ENCODE measurements at places on chromosomes 3 and 15.

- DNase-seq: no peak
Measured at GRCh38 chr3:49706456-49707112, 12.9 kb downstream of the AMIGO3 start.

DNA sequence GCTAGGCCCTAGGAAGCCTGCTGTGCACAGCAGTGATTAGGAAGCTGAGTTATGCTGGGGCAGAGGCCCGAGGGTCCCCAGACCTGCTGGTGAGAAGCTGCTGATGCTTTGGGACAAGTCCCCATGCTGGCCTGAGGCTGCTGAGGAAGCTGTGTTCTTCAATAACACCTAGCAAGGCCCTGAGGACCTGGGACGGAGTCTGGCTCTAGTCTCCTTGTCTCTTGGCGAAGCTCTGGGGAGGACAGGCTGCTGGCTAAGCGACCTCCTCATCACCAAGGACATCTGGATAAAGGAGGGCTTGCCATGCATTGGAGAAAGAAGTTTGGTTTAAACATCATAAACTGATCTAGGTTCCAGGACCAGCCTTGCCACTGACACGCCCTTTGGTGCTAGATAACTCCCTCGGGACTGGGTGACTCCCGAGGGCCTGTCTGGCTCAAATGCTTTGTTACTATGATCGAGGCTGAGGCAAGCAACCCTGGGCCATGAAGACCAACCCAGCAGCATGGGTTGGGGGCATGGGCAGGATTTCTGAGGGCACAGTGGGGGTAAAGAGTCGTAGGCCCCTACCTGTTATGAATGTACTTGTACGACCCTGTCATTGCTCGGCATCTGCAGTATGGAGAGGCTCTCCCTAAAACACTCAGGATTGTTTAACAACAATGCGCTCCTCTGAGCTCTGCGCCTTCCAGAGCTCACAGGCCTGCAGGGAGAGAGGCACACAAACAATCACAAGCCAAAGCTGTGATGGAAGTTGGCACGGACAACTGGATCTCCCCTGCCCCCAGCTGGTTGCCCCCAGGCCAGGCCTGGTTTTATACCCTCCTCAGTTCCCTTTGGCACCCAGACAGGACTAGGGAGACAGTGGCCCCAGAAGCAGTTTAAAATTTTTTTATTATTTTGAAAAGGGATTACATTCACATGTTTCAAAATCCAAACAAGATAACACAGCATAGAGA is 64.4 kb downstream of the LINGO1 start:
- DNase-seq: no peak

DNA sequence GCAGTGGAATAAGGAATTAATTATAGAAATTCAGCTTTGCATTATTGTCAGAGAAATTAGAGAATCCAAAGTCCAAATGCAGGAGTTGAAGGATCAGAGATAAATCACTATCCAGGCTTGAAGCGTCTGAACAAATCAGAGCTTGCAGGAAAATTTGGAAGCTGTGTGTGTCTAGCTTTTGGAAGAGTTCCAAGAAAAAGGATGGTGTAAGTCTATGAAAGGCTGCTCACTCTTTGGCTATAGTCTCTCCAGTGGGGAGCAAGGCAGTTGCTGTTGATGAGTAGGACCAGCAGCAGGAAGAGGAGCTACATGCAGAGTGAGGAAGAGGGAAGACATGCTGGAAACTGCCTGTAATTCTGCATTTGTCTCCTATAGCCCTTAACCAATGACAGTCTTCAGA is 464.3 kb upstream of the GRM7 start:
- DNase-seq: no peak

DNA sequence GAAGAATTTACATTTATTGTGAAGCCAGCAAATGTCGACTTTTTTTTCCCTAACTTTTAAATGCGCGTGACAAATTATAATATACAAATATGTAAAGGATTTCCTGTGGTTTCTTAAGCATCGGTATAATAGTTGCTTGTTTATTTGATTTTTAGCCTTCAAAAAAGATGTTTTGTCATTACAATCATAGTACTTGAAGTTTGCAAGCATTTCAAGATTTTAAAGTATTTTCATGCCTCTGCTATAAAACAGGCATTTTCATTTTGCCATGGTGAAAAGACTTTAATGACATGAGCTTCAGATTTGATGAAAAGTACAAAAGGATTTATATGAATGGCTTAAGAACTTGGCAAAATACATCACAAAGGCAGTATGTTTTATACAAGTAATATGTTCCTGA is 9.4 kb upstream of the P2RY12 start:
- DNase-seq: no peak

DNA sequence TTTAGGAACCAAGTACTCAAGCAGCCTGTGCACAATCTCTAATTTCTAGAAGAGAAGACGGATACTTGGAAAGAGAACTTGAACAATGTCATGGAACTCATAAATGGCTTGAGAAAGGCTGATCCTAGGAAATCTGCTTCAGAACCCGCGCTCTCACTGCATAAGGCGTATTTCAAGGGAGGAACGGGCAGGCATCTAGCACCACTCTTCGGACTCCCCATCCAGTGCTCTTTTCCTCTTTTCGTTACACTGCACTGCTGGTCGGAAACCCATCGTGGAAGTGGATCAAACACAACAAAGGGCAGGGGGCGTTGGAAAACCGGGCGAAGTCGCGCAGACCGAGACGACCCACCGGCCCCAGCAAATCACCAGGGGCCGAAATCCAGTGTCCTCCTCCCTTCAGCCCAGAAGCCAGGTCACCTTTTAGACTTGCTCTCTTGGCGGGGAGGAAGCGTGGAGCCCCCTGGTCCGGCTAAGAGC is 539 bp upstream of the TLNRD1 start:
- DNase-seq: peak; percentile 27

GRCh38 chr3:123634149-123635051 is 49.5 kb upstream of the HACD2 start:
- no peak for DNase-seq

GRCh38 chr3:194283221-194284006 is 67.7 kb downstream of the CPN2 start:
- no peak for DNase-seq

DNA sequence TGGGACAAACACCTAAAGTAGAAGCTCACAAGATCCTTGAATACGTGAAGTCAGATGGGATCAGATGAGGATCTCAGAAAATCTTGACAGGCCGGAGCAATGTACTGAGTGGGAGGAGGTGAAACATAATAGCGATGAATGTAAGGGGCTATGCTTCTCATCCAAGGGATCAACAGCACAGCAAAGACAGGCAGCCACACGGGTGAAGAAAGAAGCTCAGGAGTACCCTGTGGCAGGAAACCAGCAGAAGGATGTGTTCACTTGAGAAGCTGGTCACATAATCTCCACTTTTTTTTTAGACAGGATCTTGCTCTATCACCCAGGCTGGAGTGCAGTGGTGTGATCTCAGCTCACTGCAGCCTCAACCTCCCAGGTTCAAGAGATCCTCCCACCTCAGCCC is 92.4 kb downstream of the MEGF11 start:
- DNase-seq: peak; percentile 52

- DNase-seq: no peak
Measured at GRCh38 chr15:99454941-99455788, 110.6 kb upstream of the MEF2A start.

GRCh38 chr15:40844696-40845030 is 815 bp downstream of the SPINT1 start:
- peak; percentile 32 for DNase-seq

- DNase-seq: no peak
Measured at GRCh38 chr3:194399874-194400411, 877 bp upstream of the GP5 start.

GRCh38 chr3:117137065-117137464 is 427.5 kb downstream of the TUSC7 start:
- no peak for DNase-seq

DNA sequence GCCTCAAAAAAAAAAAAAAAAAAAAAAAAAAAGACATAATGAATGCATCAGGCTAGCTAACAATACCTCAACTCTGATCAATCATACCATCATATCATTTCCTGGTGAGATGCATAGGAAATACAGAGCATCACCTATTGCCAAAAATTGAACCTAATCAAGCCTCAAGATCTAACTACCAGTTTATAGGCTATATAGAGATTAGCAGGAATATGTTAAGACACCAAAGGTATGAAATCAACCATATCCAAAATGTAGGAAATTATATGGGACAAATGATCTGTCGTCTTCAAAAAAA is 387 bp upstream of the VPS33B start:
- DNase-seq: no peak

DNA sequence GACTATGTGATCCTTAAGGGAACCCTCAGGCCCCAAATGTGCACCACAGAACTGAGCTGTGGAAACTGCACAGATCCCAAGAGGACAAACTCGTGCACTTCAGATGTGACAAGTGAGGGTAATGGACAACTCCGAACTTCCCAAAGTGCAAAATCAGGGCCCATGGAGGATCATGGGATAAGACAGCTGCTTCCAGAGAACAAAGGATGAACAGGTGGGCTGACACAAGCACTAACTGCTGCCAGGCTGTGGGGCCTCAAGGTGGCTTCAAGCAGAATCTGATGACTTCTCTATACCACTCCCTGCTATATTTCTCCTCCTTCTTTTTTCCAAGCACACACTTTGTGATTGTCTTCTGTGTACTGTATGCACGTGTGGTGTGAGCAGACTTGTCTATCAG is 5.4 kb downstream of the TARS3 start:
- DNase-seq: no peak

DNA sequence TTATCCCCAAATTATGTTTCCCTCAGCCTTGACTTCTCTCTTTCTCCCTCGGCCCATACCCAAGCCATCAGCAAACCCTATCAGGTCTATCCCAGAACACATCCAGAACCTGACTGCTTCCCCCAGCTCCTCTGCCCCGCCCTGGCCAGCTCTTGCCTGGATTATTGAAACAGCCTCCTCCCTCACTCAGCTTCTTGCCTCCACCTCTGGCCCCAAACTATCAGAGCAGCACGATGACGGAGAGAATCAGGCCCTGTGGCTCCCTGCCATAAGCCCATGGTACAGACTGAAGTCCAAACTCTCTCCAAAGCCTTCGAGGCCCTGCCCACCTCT is 105.3 kb upstream of the LINGO1 start:
- no peak for DNase-seq

DNA sequence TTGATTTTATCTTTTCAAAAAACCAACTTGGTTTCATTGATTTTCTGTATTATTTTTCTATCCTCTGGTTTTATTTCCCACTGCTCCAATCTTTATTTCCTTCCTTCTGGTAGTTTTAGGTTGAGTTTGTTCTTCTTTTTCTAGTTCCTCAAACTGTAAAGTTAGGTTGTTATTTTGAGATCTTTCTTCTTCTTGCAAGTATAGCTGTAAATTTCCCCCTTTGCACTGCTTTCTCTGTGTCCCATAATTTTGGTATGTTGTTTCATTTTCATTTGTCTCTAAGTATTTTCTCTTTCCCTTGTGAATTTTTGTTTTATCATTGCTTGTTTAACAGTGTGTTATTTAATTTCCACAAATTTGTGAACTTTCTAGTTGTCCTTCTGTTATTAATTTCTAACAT is 120.0 kb downstream of the PLD1 start:
- no peak for DNase-seq

- DNase-seq: no peak
Measured at GRCh38 chr3:113685956-113686721, 10.3 kb downstream of the USF3 start.

DNA sequence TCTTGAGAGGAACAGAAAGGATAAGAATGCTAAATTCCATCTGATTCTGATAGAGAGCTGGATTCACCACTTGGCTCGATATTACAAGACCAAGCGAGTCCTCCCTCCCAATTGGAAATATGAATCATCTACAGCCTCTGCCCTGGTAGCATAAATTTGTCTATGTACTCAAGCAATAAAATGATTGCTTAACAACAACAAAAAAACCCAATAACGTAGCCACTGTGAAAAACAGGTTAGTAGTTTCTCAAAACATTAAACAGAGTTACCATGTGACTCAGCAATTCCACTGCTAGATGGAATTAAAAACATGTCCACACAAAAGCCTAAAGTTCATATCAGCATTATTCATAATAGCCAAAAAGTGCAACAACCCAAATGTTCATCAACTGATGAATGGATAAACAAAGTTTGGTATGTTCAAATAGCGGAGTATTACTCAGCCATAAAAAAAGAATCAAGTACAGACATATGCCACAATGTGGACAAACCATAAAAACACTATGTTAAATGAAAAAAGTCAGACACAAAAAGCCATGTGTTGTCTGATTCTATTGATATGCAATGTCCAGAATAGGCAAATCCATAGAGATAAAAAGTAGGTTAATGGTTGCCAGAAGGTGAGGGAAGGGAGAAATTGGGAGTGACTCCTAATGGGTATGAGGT is 16.8 kb downstream of the BCL2L10 start:
- no peak for DNase-seq

GRCh38 chr3:28186748-28187147 is 54.7 kb upstream of the CMC1 start:
- DNase-seq: no peak

- DNase-seq: no peak
Measured at GRCh38 chr3:193843474-193844301, 250.7 kb downstream of the OPA1 start.

DNA sequence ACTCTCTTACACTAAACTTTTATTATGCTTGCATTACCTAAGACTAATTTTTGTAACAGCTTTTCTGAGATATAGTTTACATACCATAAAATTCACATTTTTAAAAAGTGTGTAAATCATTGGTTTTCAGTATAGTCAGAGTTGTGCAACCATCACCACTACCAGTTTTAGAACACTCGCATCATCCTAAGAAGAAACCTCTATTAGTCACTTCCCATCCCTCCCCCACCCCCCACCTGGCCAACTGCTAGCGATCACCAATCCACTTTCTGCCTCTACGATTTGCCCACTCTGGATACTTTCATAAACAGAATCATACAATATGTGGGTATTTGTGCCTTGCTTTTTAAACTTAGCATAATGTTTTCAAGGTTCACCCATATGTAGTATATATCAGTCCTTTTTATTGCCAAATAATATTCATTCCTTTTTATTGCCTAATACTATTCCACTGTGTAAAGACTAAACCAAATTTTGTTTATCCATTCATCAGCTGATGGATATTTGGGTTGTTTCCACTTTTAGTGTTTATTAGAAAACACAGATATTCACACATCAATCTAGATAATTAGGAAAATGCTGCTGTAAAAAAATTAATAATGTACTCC is 23.0 kb downstream of the UBP1 start:
- DNase-seq: no peak

DNA sequence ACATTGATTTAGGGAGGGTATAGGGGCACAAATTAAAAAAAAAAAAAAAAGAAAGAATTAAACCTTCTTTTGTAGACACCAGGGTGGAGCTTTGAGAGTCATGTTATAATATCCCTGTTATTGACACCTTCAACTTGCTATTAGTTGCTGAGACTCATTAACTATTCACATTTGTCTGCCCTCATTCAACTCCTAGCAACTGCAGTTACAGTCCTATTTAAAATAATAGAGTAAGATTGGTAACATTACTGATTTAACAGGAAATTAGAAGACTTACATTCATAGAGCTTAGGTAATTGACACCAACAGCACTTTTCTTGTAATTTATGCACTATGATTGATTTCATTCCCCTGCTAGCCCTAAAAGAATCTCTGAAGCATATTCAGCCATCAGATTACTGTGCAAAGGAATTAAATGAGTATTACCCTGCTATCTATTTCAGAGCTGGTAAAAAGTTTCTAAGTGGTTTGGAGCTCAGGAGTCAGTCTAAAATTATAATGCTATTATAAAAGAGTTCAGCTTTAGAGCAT is 148.8 kb upstream of the TBL1XR1 start:
- DNase-seq: no peak
